Left lobe of liver (tissue), 2 donors: ENCODE measurements at places on chromosomes 2 and 18. TPM values are rescaled to one million over a fixed set of nuclear protein-coding genes. Genes with fewer than 3 reads are reported as not detected.

Gene CTLA4
- total RNA-seq = 0.13 TPM

Gene TMEFF2
- not detected for total RNA-seq

Gene OXER1
- total RNA-seq = 29.7 TPM

Gene BIN1
- 28.6 TPM for total RNA-seq

Gene STPG4
- total RNA-seq = not detected

Gene CCDC148
- total RNA-seq = 0.18 TPM

Gene RAD51AP2
- total RNA-seq = 0.30 TPM

Gene UGT1A10
- total RNA-seq = 0.45 TPM

Gene EML6
- 1.6 TPM for total RNA-seq

Gene TANC1
- total RNA-seq = 5.0 TPM

DNA sequence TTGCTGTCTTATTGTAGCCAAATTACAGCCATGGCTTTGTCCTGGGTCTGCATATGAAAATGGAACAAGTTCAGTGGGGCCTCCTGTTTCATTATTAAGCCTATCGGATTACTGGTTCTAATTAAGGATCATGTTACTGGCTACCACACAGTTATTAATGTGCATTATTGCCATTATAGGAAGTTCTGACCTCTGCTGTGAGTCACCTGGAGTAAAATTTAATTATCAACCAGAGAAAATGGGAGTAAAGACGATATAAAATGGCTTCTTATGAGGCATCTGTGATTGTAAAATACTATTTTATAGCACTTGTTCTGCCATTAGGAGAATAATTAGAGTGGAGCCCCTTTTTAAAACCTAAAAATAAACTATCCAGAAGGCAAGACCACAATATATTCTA is 143.3 kb upstream of the ITGB6 start:
- no peak for DNase-seq

- no peak for DNase-seq
These were observed 22.1 kb downstream of the PKP4 start for GRCh38 chr2:158478816-158479215.

- no peak for DNase-seq
These were observed 502.4 kb upstream of the TNP1 start for GRCh38 chr2:217362286-217362685.

DNA sequence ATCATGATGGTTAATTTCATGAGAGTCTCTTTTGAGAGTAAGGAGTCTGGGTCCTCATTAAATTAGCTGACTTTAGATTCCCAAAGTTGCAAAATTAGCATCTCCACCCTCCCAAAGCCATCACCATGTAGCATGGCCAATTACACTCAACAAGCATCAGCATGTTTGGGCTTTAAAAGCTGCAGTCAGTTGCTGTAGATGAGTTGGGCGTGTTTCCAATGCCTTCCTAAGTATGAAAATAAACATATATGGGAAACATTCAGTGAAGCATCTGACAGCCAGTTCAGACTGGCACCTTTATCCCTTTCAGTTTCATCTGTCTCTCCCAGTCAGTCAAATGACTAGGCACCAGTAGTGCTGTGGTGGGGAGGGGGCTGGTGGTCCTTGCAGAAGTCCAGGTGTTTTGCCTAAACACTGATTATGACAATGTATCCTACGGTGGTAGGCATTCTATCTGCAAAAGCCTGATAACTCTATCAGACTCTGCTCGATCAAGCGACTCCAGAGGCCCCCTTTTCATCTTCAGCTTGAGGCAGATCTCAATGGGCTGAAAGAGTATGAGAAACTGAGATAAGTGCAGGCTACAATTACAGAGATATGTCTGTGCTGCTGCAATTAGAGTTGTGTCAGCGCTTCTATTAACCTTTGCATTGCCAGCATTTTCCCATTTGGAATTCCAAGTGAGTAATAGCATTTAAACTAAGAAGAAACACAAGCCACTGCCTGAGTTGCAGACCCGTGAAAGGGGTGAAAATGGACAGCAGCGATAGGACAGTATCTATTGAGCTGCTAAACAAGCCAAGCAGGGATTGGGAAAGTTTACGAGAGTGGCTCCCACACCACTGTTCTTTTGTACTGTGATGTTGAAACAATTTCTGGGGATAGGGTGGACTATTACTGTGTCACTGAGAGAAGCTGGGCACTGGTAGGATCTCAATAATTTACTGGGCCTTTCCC is 67.3 kb upstream of the SPOPL start:
- no peak for DNase-seq

DNA sequence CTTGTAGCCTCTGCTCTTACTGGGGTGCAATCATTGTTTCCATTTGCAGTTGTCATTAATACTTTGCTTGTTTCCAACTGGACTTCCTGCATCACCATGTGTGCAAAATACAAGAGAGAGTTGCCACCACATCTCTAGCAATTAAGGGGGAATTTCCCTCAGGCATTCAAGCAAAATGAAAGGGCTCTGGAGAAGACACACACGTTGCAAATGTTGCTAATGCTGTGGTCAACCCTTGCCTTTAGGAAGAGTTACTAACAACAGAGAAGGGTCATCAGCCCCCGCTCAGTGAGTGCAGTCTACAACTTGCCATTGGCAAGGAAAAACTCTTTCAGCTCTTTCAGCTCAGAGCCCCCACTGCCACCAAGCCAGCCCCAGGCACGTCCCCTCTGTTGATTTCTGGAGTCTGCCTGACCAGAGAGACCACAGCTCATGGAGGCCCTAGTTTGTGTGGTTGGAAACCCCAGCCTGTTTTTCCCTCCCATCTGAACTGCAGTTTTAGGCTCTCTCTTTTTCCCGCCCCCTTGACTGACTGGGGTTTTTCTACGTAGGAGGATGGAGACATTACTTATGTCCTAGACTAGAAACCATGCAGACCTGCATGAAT is 25.9 kb upstream of the GPR45 start:
- no peak for DNase-seq

- no peak for DNase-seq
These were observed 52.8 kb upstream of the TWSG1 start for GRCh38 chr18:9281780-9282179.

- no peak for DNase-seq
These were observed 670.2 kb upstream of the ZEB2 start for GRCh38 chr2:145190031-145190703.

GRCh38 chr2:237253046-237253702 is 160.8 kb downstream of the COL6A3 start:
- no peak for DNase-seq

DNA sequence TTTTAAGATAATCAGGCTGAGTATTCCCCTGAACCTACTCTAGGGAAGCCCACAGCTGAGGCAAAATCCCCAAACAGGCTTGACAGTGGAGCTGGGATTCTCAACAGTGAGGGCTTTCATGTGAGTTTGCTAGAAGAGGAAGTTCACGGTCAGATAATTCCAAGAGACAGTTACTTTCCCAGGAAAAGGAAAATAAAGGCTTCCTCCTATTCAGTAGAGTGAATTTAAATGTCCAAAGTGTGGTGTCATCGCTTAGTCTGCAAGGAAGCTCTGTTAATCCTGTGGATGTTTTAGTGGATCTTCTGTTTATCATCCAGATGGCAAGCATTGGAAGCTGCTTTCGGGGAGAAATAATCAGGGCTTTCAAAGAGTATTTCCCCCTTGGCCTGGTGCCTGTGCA is 119.8 kb downstream of the RPIA start:
- no peak for DNase-seq

DNA sequence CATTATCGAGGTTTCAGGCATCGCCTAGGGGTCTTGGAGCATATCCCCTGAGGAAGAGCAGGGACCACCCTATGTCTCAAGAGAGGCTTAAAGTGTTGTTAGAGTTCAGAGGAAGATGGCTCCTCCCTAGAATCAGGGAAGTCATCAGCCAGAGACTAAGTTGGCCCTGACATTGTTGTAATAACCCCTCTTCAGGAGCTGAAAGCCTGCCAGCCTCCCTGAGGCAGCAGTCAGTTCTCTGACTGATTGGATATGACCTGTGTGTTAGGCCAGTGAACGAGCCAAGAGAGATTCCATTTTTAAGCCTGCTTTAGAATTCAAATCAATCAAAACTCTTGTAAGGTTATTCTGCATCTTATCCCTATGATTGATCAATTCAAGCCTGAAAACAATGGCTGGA is 34.9 kb downstream of the ARHGAP28 start:
- no peak for DNase-seq

DNA sequence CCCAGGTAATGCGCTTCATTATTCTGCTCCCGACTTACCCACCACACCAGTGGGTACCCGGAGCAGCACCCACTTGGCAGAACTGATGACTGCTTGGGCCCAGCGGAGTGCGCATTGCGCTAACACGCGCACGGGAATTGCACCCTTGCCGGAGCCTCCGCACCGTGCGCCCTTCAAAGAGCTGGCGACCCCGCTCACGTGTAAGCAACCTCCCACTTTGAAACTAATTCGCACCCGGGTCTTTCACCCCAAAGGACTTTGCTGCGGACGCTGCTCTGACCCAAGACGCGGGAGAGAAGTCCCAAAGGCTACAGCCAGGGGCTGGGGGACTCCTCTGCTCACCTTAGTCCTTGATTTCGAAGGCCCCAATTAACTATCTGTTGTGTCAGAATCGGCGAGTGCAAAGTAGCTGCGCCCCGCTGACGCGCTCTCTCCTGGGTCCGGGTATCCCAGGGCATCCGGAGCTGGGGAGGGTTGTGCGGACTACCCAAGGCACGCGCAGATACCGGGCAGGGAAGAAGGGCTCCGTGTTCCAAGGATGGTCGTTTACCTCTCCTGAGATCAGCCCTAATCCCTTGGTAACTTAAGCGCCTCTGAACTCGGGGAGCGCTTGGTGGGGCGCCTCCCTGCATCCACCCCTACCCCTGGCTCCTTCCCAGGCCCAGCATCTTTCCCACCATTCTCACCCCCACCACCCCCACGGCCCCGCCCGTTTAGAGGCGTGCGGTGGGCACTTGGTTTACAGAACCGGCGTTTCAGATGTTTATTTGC is 13.1 kb upstream of the SATB2 start:
- DNase-seq = no peak

DNA sequence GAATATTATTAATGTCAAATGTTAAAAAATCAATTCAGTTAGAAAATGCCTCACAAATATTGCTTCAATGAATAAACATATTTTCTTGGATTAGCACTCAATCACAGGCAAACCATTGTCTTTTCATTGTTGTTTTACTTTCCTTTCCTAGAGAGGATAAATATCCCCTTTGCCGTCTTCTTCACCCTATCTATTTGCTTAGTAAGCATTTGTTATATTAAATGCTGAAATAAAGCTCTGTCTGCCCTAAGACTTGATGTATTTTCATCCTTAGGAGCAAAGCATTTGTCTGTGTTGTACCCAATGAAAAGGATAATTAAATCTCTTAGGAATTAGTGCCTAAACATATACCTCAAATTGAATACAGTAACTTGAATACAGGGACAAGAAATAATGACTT is 1071.2 kb upstream of the GYPC start:
- DNase-seq = no peak

DNA sequence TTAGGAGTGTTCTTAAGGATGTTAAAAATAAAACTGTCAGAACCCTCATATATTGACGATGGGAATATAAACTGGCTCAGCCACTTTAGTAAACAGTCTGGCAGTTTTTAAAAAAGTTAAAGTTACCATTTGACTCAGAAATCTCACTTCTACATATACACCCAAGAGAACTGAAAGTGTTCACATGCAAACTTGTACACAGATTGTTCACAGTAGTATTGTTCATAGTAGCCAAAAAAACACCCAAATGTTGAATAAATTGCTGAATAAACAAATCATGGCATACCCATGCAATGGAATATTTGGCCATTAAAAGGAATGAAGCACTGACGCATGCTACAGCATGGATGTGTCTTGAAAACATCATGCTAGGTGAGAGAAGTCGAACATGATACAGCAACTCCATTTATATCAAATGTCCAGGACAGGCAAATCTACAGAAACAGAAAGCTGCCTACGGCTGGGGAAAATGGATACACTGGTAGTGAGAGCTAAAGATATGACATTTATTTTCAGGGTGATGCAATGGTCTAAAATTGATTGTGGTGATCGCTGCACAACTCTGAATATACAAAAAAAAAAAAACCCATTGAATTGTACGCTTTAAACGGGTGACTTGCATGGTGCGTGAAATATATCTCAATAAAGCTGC is 10.1 kb downstream of the RPL31 start:
- DNase-seq = no peak

GRCh38 chr2:41027095-41027494 is 575.2 kb upstream of the SLC8A1 start:
- no peak for DNase-seq

GRCh38 chr2:74719066-74719465 is 65.0 kb downstream of the SEMA4F start:
- no peak for DNase-seq

DNA sequence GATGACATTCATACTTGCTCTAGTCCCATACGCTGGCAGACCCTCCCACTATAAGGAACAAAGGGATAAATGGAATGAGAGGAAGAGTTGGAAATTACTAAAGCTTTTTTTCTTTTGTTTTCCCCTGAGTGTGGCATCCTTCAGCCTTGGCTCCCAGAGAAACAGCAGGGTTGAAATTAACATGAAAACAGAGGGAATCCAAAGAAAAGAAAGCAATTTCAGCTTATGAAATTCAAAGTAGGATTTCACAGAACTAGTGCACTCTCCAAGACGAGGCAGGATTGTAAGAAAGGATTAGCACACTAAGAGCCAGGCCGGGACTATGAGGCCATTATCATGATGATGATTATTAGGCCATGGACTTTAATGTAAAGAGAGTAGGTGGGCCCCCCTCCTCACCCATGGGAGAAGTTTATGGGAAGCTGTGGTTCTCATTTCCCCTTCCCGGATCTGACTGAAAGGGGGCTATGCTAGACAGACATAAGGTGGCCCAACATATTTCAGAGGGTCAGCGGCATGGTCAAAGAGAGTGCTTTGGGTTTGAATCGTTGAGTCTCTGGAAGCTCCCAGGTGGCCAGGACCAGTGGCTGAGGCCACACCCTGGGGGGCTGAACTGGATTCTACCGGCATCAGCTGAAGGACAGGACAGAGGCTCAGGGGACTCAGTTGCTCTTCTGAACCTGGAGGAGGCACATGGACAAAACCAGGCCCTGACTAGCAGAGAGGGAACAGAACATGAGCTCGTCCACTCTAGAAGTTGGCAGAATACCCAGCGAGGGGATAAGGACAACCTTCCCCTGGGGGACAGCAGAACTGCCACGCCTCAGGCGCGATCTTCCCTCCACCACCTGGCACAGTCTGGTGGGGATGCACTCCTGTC is 100.1 kb upstream of the ARL4C start:
- DNase-seq = no peak

DNA sequence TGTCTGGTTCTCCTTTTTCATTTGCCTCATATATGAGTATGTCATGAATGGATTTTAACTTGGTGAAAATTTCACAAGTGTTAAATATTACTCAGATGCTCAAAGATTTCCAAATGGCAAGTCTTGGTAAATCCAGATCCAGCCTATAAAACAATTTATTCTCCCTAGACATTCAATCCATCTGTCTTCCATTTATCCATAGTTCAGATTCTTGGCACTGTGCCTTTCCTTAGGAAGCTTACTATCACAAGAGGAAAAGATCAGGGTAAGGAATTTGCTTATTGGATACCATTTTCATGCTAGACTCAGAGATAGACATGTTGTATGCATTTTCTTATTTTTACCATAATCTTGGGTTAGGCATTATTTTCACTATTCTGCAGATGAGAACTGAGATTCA is 72.5 kb upstream of the LRRTM1 start:
- no peak for DNase-seq
